ENCODE measurements at places on chromosomes 11 and 22.

GRCh38 chr11:122742301-122743018 lies 86.9 kb downstream of the UBASH3B start:
- no peak for DNase-seq

DNA sequence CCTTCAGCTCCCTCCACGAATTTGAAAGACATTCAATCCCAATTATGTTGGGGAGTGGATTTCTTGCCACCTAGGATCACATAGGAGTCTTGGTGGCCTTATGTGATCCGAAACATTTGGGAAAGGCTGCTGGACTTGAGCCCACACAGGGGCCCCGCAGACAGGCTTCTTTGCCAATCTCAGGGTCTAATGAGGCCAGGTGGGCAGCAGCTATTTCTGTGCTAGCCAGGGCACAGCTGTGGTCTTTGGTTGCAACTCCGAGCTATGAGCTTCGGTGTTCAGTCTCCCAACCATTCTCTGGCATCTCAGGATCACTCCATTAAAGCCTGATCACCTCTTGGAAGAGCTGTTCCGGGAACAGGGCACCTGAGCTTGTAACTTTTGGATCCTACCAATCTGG lies 84.4 kb downstream of the TP53I11 start:
- DNase-seq = no peak

GRCh38 chr22:46078241-46079092 lies 71.9 kb upstream of the PPARA start:
- no peak for DNase-seq

DNA sequence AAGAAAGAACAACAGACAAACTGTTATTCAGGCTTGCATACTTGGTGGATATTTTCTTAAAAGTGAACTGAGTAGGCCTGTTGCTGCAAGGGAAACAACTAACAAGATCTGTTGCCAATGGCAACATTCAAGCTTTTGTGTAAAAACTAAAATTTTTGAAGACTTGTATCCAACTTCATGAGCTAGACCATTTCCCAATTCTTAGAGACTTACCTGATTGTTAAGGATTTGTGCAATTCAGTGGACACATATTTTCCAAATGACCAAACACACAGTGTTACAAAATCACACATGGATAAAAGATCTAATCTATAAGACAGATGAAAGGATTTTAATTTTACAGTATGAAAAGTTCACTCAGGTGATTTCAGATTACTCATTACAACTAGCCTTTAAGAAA lies 564.1 kb downstream of the CNTN5 start:
- DNase-seq = no peak

GRCh38 chr11:131235328-131236298 lies 134.8 kb upstream of the NTM start:
- DNase-seq = no peak

GRCh38 chr22:29744902-29745301 lies 21.9 kb downstream of the ZMAT5 start:
- DNase-seq = peak; percentile 25

- DNase-seq = no peak
Observed at GRCh38 chr11:39712581-39712980, 1746.9 kb downstream of the LRRC4C start.

DNA sequence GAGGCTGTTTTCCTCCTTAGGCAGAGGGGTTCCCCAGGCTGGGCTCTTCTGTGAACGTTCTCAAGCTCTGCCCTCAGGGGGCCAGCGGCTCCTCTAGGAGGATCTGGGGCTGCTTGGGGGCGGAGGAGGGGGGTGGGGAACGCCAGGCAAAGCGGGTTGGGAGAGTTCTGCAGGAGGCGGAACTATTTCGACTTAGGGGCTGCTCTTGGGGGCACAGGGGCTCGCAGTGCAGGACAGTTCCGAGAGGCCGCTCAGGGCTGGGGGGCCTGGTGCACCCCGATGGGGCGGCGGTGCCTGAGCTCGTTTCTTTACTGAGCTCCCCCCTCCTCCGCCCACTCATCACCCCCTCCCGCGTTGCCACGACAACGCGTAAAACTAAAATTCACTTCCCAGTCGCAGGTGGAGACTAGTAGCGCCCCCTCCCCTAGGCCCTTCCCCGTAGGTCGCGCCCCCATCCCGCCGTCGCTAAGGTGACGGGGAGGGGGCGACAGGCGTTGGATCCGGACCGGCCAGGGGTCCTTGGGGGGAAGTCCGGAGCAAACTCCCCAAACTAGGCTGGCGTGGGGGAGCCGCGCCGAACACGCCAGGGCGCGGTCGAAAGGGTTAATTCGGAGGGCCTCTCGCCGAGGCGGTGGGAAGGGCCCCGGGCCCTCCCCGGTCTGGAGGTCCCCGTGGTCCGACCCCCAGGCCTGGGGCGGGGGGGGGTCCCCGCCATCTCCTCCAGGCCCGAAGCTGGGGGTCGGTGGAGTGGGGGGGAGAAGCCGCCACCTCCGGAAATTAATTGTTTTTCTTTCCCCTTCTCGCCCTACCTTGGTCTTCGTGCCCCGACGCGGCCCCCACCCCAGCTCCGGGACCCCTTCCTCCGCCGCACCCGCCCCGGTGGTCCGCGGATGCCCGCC lies 857 bp downstream of the SHANK3 start:
- no peak for DNase-seq

- peak; percentile 52 for DNase-seq
Observed at GRCh38 chr11:10450462-10451425, 4.3 kb upstream of the AMPD3 start.

GRCh38 chr11:127859941-127860354 lies 727.4 kb downstream of the ETS1 start:
- DNase-seq = no peak

DNA sequence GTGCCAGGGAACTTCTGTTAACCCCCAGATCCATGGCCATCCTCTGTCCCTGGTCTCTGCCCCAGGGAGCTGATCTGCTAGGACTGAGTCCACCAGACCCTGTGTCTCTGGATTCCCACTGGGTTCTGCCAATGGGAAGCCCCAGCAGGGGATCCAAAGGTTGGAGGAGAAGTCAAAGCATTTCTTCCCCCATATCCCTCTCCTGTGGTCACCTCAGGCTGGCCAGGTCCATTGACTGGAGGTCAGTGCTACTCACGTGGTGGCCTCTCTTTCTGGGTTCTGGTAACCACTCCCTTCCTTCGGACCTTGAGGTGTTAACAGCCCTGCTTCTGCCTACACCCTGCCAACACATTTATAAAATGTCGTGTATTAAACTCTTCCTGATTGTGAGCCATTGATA lies 69.7 kb upstream of the NECTIN1 start:
- no peak for DNase-seq

DNA sequence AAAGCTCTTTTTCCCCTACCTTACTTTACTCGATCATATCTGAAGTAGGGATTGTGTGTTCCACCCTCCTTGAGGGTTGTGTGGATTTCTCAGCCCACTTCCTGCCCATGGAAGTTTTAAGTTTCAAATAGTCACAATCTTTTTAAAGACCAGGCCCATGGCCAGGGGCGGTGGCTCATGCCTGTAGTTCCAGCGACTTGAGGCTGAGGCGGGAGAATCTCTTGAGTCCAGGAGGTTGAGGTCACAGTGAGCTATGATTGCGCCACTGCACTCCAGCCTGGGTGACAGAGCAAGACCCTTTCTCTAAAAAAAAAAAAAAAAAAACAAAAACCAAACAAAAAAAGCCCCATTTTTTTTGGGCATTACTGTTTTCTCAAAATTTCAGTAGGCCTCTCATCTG lies 36.3 kb upstream of the LRRC10B start:
- DNase-seq = no peak

DNA sequence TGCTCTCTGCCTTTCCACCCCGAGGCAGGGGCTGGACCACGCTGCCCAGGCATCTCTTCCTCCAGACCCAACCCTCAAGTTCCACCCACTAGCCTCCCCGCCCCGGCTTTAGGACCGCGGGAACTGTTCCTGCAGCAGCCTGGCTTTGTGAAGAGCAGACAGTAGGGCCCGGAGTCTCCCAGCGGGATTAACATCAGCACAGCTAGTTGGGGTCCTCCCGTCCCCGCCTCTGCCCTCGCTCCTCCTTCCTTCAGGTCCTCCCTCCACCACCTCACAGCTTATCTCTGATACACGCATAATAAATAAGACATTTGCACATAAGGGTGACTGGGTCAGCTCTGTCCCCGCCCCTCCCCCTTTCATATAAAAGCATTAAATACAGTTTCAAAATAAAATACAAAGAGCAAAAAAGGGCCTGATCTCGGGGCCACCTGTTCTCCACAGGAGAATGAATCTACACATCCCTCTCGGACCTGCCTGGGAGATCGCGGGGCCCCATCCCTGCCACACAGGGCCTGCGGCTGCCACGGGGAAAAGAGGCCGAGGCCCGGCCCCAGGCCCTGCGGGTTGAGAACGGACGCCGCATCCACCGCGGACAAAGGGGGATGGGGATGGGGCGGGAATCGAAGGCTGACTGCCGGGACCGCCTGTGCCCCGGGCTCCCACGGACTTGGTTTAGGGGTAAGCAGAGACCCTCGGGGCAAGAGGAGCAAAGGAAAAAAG lies 6.5 kb downstream of the ZFTA start:
- DNase-seq = no peak

- no peak for DNase-seq
Observed at GRCh38 chr11:69335781-69336405, 41.9 kb downstream of the MYEOV start.

DNA sequence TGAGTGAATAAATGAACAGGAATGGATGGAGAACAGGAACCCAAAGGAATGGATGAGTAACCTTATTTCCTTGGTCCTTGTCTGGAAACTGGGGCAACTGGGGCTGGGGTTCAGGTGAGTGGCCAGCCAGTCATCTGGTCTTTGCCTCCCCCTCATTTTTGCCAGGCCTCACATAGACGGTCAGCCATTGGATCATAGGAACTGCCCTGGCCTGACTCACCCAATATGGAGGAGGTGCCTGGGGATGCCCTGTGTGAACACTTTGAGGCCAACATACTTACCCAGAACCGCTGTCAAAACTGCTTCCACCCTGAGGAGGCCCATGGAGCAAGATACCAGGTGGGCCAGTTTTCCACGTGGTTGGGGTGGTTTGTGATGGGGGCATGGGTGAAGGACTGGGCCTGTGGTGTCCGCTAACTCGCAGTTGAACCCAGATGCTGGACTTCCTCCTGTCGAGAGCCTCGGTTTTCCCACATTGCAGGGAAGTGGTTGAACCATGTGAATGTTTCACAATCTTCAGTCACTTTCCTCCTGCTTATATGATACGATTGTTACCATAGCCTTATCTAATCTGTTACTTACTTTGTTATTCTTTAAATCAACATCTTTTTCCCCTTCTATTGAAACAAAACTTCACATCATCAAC lies 4.4 kb downstream of the TRIOBP start:
- DNase-seq = no peak

Data from ACHN (cell line).